ENCODE measurements at places on chromosomes 6 and 20.

DNA sequence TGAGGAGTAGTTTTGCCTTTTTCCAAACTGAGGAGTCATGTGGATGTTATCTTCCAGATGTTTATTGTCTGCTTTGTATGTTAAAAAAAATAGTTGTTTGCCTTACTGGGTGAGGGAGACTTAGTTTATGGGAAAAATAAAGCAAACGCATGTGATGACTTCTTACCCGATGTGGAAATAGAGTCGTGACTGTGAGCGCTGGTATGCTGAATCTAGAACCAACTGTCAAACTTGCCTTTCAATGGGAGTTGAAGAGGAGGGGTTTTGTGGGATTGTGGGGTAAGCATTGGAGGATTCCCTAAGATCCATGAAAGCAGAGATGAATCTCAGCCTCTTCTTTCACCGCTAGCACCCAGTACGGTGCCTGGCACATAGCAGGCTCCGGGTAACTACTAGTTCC is 5.3 kb downstream of the DCBLD1 start:
- DNase-seq: no peak

DNA sequence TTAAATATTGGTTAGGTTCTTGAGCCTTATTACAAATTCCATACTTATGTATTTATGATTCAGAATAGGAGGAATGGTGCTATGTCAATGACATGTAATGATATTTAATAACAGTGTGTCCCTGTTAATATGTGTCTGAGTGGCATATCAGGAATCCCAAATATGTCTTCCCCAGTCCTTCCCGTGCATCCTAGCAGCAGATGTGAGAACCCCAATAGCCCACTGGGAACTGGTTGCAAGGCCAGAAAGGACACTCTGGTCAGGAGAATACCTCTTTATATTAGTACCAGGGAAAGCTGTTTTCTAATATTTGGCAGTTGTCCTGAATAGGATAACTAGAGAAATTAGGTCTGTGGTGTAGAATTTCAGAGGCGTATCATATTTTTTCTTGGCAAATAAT is 159.1 kb upstream of the PDE7B start:
- DNase-seq: no peak

DNA sequence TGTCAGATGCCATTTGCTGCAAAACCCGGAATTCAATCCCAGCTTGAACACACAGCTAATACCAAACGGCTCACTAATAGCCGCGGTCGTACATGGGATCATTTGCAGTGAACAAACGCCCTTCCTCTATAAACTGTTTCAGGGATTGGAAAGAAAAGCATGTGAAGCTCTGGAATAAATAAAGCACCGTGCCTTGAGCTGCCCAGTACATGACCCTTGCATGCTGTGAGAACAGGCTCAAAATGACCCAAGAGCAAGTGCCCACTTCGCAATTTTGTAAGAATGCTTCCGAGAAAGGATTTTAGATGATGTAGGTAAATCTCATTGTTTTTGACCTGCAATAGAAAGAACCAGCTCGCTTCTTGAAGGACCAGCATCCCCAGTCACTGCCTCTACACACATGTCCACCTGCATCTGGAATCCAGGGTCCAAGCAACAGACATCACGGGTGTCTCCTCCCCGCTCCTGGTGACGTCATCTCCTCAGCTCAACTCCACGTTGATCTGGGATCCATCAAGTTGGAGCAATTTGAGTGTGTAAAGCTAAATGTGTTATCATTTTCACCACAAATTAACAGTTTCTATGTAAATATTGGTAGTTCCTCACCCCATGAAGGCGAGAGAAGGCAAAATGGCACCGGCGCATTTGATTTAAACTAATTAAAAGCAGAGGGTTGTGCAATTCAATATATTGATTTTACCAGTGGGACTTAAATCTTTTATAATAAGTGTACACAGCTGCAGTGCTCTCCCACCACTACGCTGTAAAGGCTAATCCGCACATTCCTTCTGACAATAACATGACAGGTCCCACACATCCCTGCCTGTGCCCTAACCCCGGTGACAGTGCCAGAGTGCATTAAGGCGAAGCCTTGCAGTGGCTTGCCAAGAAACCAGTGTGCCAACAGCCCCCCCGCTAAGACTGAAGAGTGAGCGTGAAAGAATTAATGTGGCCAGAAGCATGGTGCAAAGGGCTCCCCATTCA is 6.2 kb downstream of the BMP7 start:
- DNase-seq: no peak

GRCh38 chr6:159804504-159804903 is 4.4 kb downstream of the PNLDC1 start:
- DNase-seq: no peak

- no peak for DNase-seq
These were observed 886 bp upstream of the NFATC2 start for GRCh38 chr20:51543422-51543788.

DNA sequence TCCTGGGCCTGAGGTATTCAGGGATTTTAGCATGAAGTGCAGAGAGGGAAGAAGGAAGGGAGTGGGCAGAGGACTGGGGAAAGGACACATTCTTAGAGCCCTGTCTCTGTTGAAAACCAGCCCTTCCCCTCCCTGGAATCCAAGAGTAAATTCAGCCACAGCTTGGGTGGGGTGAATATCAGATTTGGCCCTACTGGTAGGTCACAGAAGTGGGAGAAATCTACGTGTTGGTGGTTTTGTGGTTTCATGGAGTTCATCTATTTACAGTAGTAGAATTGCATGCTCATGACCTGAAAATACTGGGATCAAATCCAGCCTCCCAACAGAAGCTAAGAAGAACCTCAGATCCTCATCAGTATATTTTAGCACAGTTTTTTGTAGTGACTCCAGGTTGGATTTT is 404.4 kb downstream of the BMP2 start:
- DNase-seq: no peak

DNA sequence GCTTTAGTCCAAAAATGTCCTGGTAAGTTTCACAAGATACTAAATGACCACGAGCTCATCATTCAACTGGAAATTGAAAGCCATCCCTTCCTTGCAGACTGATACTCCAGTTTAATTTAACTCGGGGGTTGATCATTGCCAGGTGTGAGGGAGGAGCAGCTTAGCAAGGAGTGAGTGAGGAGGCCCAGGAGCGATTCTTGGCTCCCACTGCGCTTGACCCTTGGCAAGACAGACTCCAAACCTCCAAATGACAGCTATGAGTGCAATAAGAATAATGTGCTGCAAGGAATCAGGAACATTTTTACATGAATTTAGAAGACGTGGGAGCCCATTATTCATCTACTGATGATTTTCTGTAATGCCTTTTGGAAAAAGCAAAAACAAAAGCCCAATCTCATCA is 64.9 kb downstream of the LAMA4 start:
- peak; percentile 31 for DNase-seq

DNA sequence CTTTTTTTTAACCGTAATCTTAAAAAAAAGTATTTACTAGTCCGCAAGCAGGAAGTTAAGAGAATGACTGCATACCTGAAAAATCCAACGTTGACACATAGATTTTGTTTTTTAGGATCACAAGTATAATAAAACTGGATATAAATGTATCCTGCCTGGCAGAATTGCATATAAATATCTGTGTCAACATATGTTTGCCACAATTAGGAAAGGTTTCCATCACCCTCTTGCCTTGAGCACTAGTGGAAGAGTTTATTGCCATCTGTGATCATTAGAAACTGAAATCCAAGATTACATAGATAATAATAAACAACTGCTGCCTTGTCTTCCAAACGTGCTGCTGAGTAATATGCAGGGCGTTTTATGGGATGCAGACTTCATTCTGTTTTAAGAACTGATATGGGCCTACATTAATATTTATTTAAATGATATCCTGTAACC is 27.9 kb downstream of the PLEKHG1 start:
- no peak for DNase-seq

GRCh38 chr6:811831-812230 is 118.9 kb upstream of the EXOC2 start:
- DNase-seq: peak; percentile 57

GRCh38 chr6:16789329-16790038 is 28.2 kb upstream of the ATXN1 start:
- no peak for DNase-seq

- peak; percentile 75 for DNase-seq
These were observed 1.1 kb upstream of the PHF10 start for GRCh38 chr6:169725125-169726048.
